LNCaP clone FGC (cell line): ENCODE measurements at places on chromosomes 7 and 10.
A peak's percentile ranks its signal among the peaks of the same experiment; 100 is the strongest.

DNA sequence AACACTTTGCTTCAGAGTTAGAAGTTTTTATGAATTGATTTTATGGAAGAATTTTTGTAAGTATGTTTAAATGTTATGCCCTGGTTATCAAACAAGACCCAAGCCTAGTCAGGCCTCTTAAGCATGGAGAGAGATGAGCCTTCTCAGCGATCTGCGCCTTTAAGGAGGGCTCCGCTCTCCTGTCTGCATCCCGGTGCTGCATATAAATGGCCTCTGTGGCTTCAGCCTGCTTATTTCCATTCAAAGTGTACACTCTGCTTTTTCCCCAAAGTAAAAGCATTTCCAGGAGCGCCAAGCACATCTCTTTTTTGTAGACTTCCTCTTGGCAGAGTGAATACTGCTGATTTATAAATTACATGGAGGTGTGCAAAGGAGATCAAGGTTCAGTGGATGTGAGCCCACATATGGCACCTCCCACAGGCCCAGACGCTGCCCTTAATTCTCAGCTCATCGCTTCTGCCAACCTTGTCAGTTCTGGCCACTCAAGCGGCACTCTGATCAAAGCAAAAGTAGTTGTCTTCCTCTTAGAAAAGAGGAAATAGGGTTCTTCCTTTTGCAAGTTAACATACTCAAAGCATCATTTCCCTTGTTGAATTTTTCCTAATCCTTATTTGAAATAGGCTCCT, 70.0 kb upstream of the SFMBT2 start:
- DNase-seq, result no peak

DNA sequence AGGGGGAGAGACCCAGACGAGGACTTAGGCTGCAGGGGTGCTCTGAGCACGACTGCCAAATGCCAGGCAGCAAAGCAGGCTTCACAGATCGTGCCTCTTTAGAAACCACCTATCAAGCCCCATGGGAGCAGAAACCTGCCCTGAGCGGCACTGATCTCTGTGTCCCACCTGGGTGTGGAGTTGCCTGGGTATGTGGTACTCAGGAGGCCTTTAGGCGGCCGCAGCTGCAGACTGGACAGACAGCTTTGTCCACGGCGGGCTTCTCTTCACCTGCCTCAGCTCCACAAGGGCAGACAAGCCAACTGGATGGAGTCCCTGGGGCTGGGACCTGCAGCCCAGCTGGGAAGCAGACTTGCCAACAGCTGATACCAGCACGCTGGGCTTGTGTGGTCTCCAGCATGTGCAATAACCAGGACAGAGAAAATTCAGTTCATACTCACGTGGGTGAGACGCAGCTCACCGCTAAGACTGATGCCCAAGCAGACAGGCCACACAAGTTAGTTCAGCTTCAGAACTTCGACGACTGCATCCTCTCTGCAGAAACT, 163.2 kb downstream of the EBF3 start:
- DNase-seq, result no peak

DNA sequence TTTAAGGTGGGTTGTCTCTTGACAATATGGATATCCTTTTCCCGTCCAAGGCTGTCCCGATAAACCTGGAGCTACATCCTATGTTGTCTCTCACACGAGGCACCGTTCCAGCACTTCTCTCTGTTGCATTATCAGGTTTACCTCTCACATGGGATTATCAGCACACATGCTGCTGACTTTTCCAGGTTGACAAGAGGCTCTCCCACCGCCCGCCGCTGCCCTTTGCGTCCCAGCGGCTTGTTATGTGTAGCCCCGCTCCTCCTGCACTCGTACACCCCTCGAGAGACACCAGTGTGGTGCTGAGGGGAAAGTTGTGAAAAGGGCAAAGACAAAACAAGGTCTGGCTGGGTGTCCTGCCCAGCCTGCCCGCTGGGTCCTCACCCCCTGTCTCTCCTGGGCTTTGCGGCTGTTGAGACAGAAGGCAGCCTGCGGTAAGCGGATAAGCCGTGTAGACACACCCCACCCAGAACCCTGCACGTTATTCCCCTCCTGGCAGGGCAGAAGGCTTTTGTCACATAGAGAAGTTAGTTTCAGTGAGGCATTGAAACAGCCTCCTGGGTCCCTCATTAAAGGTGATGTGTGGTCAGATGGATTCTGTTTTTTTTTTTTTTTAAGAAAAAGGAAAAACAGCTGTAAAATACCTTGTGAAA, 38.7 kb downstream of the UBE3C start:
- DNase-seq, result no peak

DNA sequence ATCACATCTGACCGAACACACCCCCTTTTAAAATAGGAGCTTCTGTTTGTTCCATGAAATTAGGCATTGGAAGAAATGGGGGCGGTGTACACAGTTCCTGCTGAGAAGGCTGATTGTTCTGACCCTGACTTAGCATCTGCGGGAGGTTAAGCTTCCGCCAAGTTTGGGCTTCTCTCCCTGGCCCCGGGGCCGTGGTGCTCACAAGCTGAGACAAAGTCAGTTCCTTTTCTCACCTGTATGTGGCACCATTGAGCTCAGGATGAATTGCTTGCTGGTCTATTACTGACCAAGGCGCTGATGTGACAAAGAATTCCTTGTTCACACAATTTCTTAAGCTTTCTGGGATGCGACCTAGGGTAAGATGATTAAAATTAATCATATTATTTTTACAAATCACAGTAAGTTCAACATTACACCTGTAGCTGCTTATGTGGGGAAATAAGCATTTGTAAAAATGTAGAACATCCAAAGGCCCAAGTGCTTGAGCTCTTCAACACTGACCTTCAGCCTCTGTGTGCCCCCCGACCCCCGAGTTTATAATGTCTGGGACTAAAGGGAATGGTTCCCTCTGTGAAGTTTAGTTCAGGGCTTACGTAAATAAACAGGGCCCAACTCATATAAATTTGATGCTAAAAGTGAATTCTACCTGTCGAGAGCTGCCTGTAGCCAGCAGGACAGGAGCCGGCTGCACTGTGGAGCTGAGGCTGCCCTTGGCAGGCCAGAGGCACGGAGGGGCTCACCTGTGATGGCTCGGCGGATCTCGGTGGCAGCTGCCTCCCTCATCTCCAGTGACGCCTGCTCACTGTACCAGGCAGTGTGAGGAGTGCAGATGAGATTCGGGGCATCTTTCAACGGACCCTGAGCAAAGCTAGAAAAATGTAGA, 50.8 kb downstream of the ZRANB1 start:
- DNase-seq, result peak; percentile 41

- no peak for DNase-seq
Observed at GRCh38 chr10:130485236-130485957, 349.2 kb downstream of the GLRX3 start.

- no peak for DNase-seq
Observed at GRCh38 chr10:116756277-116756676, 13.9 kb upstream of the HSPA12A start.

- no peak for DNase-seq
Observed at GRCh38 chr7:30785786-30786185, 14.6 kb downstream of the MINDY4 start.

GRCh38 chr7:100173806-100174495, 3.2 kb downstream of the GPC2 start:
- DNase-seq, result no peak

DNA sequence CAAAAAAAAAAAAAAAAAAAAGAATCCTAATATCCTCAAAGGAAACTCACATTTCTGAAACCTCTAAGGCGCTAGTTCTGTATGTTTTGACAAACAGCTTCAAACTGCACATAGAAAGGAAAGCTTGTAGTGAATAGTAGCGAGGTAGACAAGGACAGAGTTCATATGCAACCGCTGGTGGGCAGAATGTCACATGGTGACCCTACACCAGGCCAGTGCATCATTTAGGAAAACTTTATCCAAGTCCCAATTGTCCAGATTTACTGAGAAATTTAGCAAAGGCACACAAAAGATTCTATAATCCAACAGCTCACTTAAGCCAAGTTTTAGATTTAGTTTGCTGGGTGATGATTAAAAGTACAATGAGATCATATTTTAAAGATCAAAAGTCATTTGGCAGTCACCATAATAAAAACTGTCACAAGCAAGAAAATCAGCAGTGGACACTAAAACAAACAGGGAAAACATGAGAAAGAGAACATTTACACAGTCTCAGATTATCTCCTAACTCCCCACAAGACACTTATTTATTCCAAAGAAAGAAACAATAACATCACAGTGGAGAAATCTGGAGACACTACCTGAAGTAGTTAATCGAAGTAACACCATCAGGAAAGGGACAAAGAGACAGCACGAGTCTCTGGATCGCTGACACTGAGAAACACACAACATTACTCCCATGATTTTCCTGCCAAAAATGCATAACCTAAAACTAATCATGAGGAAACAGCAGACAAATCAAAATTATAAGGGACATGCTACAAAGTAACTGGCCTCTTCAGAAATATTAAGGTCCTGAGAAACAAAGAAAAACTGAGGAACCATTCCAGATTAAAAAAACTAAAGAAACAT, 20.2 kb downstream of the FAM204A start:
- no peak for DNase-seq

GRCh38 chr10:109737626-109738025, 185.7 kb downstream of the XPNPEP1 start:
- DNase-seq, result no peak

GRCh38 chr10:21488246-21488956, 37.1 kb downstream of the SKIDA1 start:
- DNase-seq, result no peak

GRCh38 chr7:29105752-29106668, 40.3 kb downstream of the CPVL start:
- no peak for DNase-seq

GRCh38 chr7:73582664-73583202, 4.4 kb upstream of the TBL2 start:
- no peak for DNase-seq

GRCh38 chr10:46787321-46787615, 124.0 kb upstream of the PTPN20 start:
- peak; percentile 25 for DNase-seq

DNA sequence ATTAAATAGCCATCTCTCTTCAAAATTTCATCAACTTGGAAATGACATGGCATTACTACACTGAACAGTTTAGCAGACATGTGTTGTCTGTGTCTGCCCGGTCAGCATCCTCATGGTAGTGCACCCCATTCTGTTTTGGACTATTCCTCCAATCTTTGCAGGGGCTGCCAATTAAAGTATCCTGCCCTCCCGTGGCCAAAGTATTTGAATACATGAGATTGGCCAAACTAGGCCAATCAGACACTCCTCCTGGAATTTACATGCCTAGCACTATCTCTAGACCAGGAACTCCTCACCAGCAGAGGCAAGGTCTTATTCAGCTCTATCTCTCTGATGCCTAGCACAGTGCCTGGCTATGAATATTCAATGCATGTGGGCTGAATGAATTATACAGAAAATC, 4.4 kb downstream of the SHTN1 start:
- DNase-seq, result no peak

- no peak for DNase-seq
Observed at GRCh38 chr10:84537447-84537931, 209.1 kb downstream of the CCSER2 start.

DNA sequence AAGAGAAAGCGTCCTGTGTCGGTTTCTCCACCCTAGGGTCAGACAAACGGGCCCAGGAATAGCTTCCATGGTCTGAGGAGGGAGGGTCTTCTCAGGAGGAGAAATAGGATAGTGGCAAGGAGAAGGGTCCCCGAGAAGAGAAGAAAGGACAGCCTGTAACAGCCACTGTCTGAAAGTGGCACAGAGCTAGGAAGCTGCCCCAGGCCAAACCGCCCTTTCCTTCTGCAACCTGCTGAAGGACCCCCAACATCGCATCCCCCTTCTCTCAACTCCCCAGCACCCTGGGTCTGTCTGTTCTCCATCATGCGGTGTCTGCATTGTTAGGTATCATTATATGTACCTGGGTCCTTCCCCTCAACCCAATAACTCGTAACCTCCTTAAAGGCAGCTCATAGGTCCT, 47.1 kb downstream of the COL17A1 start:
- no peak for DNase-seq

GRCh38 chr7:143299840-143300239, 11.7 kb downstream of the CASP2 start:
- no peak for DNase-seq

GRCh38 chr10:114538181-114538906, 119.7 kb downstream of the ABLIM1 start:
- no peak for DNase-seq

DNA sequence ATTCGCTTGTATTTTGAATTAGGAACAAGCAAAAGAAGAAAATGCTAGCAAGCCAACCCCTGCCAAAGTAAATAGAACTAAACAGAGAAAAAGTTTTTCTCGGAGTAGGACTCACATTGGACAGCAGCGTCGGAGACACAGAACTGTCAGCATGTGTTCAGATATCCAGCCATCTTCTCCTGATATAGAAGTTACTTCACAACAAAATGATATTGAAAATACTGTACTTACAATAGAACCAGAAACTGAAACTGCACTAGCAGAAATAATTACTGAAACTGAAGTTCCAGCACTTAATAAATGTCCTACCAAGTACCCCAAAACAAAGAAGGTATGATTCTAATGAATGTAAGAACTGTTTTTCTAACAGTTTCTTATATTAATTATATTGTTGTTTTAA, 87.9 kb downstream of the KMT2E start:
- no peak for DNase-seq

DNA sequence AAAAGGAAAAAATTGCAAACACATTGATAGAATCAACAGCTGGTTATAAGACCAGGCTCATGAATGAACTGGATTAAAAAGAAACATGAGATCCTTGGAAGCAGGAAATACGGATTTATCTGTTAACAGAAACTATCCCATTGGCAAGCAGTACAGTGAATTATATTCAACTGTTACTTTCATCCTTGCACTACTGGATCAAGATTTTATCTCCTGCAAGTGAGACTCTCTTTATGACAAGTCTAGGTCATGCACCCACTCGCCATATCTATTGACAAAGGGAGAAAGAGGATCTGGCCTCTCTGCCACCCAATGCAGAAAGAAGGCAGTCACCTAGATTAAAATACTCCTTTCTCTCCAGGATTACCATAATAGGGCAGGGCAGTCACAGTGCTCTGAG, 41.4 kb downstream of the CSTF2T start:
- no peak for DNase-seq

DNA sequence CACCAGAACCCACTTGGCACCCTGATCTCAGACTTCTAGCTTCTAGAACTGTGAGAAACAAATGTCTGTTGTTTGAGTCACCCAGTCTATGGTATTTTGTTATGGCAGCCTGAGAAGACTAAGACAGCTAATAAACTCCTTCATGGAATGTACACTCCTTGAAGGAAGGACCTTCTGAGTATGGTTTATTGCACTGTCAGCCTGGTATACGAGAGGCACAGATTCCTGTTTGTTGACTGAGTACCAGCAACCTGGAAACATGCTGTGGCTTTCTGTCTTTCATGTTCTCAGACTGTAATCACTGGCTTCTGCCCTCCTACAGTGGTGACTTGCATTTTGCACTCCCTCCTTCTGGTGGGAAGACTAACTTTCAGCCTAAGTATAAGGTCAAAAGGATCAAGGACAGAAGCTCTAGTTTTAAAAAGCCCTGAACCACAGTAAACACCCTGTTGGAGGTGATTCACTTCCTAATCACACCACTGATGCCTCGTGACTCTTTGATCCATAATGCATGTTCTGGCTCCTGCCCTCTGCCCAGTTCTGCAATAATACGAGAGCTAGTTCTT, 319.0 kb upstream of the NPSR1 start:
- DNase-seq, result no peak
